ENCODE measurements at places on chromosomes 1 and 21.

DNA sequence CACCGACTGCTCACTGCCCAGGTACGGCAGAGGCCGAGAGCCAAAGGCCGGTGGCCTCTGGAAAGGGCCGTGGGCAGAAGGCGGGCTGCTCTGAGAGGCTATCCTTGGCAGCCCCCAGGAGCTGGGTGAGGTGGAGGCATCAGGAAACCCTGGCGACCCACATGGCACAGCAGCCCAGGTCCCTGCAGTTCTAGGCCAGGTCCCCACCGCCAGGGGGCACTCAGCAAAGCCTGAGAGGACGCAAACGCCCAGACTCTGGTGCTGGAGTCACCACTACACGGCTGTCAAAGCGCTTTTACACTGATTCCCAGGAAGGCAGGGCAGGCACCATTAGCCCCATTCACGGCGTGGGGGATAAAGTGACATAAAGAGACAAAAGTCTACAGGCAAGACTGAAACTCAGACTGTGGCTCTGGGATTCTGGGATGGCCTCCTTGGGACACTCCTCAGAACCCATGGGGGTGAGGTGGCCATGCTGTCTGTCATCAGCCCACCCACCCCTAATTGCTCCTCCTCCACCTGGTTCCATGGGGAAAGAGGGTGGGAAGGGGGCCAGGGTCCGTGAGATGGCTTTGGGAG, 4.9 kb downstream of the PLEKHG5 start:
- DNase-seq, result peak; percentile 87

DNA sequence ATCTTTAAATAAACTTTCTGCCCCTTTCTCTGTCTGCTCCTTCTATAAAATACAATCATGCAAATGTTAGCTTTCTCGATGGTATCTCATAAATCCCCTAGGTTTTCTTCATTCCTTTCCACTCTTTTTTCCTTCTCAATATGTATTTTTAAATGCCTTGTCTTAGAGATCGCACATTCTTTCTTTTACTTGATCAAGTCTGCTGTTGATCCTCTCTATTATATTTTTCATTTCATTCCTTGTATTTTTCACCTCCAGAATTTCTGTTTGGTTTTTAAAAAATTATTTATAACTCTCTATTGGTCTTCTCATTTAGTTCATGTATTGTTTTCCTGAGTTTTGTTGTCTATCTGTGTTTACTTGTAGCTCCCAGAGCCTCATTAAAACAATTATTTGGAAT, 36.0 kb downstream of the TNFSF4 start:
- DNase-seq, result no peak

DNA sequence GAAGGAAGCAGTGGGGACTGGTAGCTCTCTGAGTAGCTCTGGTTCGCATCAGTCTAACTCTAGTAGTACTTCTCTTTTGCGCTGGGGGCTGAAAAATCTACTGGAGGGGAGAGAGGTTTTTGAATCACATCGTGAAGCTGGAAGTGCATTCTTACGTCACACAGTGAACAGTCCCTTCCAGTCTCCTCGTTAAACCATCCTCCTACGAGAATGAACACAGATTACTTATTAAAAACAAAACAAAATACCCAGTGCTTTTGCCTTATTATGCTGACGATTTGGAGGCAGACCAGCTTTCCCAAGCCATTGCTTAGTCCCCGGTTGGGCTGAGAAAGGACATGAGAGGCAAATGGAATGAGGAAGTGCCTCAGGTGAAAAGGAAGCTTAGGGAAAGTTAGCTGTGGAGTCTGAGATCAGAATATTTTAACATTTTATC, 16.1 kb downstream of the HUNK start:
- DNase-seq, result no peak

DNA sequence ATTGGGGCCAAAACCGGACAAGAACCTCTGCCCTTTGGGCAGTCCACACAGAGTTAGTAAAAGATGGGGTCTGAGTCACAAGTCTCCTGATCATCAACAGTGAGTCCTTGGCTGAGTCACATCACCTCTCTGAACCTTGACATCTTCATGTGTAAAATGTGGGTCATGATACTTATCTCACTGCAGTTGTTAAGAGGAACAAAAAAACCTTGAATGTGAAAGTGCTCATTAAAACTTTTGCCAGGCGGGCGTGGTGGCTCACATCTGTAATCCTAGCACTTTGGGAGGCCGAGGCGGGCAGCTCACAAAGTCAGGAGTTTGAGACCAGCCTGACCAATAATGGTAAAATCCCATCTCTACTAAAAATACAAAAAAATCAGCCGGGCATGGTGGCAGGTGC, 15.7 kb downstream of the S100A16 start:
- no peak for DNase-seq

GRCh38 chr1:167645140-167645541, 15.1 kb downstream of the RCSD1 start:
- DNase-seq, result no peak

- DNase-seq, result no peak
Observed at GRCh38 chr1:18569811-18570545, 60.7 kb upstream of the PAX7 start.

DNA sequence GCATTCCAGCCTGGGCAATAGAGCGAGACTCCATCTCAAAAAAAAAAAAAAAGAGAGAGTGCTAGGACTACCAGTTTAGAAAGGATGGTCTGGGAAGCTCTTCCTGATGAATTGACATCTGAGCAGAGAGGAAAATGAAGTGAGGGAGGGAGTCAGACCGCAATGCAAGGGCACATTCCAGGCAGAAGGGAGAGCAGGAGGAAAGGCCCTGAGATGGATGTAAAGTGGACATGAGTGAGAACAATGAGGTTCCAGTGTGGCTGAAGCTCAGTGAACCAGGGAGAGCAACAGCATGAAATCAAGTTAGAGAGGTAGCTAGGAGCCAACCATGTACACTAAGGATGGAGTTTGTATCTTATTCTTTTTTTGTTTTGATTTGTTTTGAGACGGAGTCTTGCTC, 55.9 kb upstream of the SPOCD1 start:
- DNase-seq, result no peak

GRCh38 chr1:89546082-89546889, 21.7 kb downstream of the LRRC8B start:
- no peak for DNase-seq

- no peak for DNase-seq
Observed at GRCh38 chr21:46454142-46454541, 4.5 kb upstream of the DIP2A start.

DNA sequence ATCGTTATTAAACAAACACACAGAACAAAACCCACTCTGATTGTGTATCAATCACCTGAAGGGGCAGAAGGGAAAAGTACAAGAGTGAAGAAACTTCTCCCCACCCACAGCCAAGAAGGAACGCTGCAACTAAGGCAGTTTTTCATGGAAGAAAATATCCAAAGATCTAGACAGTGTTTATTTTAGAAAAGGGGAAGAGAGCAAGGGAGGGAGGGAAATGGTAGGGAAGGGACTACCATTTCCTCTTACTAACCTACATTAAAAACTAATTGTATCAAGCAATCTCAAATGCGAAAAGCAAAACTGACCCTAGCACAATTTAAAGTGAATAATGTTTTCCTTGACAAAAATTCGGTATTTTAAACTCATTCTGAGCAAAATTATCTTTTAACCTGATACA, 3.5 kb downstream of the NRIP1 start:
- DNase-seq, result no peak

DNA sequence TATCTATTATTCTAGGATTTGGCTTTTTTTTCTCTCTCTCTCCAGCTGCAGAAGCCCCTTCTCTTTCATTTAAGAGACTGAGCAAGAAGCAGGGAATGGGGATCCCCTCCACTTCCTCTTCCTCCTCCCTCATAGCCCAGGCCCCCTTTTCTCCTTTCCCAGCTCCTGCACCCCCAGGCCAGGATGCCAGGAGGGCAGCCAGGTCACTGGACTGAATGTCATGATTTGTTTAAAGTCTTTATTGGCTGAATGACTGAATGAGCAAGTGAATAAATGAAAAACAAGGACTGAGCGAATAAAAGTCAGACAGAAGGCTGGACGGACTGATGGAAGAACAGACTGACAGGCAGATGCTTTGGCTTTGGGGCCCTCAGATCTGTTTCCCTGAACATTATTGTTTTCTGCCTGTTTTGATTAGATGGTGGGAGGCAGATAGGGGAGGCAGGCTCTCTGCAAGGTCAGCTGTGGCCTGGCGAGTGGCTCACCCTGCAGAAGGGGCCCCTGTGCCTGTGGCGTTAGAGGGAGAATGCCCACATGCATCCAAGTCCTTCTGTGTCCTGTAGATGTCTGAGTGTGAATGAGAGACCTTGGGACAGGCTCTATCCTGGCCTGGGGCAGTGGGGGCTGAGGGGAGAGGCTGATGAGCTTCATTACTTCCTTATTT, 20.3 kb upstream of the ADGRB2 start:
- DNase-seq, result no peak

DNA sequence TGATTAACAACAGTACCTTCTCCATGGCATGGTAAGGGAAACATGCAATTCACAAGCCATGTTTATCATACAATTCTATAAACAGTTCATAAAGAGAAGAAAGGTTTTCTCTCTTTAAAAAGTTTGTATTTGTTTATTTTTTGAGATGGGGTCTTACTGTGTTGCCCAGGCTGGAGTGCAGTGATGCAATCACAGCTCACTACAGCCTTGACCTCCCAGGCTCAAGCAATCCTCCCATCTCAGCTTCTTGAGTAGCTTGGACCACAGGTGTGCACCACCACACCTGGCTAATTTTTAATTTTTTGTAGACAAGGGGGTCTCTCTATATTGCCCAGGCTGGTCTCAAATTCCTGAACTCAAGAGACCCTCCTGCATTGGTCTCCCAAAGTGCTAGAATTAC, 28.0 kb downstream of the SLC37A1 start:
- DNase-seq, result no peak

- no peak for DNase-seq
Observed at GRCh38 chr1:245398180-245398579, 243.4 kb downstream of the KIF26B start.

Measured in right renal cortex interstitium (tissue), 3 donors.